ENCODE measurements at places on chromosomes 13 and 19. TPM values are rescaled to one million over a fixed set of nuclear protein-coding genes. Genes with fewer than 3 reads are reported as not detected.
A peak's percentile ranks its signal among the peaks of the same experiment; 100 is the strongest.

ZNF829 gene
- 3.5 TPM for total RNA-seq

TMTC4 gene
- 16.1 TPM for total RNA-seq

DNA sequence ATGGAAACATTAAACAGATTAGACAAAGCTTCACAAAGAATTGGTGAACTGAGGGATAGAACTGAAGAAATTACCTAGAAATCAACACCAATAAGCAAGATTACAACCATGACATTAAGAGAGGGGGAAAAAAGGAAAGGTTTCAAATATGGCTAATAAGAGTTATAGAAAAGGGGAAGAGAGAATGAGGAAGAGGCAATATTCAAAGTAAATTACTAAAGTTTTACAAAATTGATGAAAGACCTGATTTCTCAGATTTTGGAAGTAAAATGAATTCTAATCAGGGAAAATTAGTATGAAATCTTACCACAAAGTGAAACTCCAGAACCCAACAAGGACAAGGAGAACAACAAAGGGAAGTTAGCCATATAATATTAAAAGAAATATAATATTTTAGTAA lies 187.4 kb downstream of the NBEA start:
- no peak for DNase-seq

GRCh38 chr13:80726868-80727267 lies 385.9 kb upstream of the SPRY2 start:
- no peak for DNase-seq

GRCh38 chr13:52455677-52456041 lies 381 bp downstream of the CKAP2 start:
- DNase-seq = peak; percentile 79

DNA sequence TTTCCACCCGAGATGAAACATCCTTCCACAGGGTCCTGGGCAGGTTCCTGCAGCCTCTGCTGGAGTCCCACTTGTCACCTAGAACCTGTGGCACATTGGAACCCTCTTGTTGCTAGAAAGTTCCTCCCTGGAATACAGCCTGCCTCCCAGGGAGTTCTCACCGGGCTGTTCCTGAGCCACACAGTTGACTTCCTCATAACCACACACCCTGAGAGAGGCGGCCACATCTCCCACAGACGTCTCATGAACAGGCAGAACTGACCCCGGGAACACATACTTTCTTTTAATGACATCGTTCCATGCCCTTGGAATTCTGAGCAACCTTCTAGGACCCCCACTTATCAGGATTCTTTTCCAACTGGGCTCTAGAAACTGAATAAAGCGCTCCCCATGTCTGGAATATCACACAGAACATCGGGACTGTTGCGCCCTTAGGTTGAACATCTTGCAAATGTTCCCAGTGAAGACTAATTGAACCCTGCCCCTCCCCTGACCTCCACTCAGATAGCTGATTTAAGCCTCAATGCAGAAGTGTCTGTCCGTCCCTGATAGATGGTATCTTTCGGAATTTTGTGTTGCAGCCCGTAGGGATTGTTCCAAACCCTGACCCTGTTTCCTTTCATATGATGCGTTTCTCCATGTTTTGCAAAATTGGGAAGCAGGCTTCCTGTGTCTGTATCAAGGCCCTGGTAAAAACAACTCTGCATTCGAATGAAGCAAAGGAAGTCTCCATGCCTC lies 91.1 kb downstream of the RAB20 start:
- no peak for DNase-seq
